ENCODE measurements at places on chromosomes 7 and 10.
A peak's percentile ranks its signal among the peaks of the same experiment; 100 is the strongest.

DNA sequence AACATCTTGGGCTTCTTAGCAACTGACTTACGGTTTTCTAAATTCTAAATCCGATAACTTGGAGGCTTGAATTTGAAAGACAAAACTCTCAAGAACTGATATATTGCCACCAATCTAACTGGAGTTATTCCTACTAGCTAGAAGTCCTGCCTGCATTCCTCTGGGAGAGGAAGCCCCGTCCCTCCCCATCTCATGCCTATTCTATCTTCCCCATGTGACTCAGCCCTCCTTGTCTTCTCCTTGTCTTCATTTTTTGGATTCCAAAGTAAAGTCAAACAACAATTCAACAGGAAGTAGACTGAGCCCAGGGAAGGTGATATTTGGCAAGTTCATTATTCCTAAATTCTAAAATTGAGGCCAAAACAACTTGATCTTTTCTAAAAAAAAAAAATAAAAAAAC, 587.7 kb downstream of the KCNMA1 start:
- no peak for DNase-seq

DNA sequence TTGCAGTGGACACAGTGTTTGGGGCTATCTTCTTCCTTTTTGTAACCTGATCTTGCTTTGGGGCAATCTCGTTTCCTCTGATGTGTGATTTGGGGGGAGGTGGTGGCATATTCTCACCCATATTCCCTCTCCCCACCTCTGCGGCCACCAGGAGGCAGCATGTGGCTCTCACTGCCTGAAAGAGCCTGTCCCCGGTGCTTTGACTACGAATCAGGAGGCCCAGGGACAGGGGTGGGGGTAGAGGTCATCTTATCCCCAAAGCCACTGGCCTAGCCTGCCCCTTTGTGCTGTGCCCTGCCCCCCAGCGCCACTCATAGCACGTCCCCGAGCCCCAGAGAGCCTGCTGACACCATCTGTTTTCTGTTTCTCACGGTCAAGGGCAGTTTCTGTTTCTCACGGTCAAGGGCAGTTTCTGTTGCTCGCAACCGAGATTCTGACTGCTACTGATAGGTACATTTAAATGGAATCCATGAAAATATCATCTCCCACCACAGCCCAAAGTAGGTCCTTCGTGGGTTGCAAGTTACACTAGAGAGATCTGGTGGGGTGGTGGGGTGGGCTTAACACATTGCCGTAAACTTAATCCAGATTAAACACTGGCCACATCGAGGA, 28.2 kb downstream of the PHYH start:
- DNase-seq = peak; percentile 28

- no peak for DNase-seq
These were observed 5.2 kb downstream of the ZNF655 start for GRCh38 chr7:99563650-99564049.

- DNase-seq = no peak
These were observed 3.0 kb downstream of the BUB3 start for GRCh38 chr10:123157210-123157609.

DNA sequence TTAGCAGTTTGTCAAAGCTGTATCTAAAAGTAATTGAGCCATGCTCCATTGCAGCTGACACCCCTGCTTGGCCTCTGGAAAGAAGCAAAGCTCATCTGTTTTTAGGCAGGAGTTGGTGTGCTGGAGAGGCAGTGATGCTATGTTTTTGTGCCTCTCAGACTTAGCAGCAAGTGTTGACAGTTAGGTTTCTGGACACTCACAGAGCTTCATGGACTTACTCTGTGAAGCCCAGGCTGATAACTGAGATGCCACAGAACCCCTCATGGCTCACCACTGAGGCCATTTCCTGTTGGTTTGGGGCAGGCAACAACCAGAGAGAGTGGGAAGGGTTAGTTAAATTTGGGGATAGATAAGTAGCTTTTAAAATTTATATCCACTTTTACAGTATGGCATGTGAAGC, 59.8 kb downstream of the BTAF1 start:
- no peak for DNase-seq

GRCh38 chr7:55690-56248, 136.6 kb upstream of the FAM20C start:
- DNase-seq = no peak

DNA sequence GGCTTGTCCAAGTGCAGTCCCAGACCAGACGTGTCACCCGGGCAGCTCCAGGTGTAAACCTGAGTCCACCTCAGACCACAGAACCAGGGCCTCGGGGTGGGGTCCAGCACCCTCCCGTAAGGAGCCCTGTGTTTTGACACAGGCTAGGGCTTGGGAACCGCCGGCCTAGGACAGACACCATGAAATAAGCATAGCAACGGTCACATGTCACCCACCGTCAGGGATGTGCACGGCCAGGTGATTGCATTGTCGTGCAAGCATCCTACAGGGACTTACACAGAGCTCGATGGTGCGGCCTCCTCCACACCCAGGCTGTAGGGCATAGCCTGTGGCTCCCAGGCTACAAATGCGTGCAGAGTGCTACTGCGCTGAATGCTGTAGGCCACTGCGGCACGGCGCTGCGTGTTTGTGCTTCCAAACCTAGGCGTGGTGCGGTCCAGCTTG, 10.6 kb downstream of the ZFAND2A start:
- DNase-seq = no peak

DNA sequence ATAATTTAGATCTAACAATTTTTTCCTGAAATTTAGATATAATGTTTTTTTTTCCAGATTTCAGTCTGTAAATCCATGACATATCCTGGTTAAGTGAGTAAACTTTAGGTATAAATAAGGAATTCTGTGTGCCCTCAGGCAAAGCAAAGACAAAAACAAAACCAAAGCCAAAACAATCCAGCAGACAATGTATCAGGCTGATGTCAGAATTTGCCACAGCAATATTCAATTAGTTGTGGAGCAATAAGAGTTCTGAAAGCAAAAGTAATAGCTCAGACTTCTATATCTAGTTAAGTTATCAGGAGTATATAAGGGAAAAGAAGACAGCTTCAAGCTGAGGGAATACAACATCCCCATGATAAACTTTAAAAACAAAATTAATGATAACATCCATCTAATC, 82.0 kb downstream of the MKX start:
- no peak for DNase-seq

GRCh38 chr10:78474743-78475142, 441.1 kb downstream of the RPS24 start:
- DNase-seq = no peak

DNA sequence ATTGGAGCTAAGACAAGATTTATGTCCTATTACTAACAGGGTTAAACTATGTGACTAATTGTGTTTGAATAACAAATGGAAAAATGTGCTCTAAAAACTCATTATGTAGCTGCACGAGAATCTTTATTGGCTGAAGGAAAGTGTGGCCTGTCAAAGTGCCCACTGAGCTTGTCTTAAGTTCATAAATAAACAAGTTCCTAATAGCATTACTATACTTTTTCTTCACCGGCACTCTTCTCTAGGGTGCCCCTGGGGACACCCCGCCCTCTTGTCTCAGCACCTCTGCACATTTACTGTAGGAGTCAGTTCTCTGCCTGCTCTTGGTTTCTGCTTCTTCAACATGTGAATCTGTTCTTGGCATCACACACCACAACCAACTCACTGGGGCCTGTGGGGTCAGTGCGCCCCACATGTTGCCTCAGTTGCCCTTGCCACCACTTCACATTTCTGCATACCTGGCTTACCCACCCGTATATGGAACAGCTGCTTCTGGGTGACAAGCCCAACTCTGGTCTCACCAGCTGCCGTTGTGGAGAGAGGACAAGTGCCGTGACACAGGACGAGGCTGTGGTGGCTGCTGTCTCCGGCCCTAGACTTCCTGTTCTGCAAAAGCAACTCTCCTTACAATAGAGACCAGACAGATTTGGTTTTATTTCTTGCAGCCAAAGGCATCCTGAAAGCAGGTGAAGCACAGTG, 96.3 kb upstream of the DDC start:
- no peak for DNase-seq

GRCh38 chr10:77669892-77670291, 32.3 kb upstream of the KCNMA1 start:
- no peak for DNase-seq

- no peak for DNase-seq
These were observed 134.2 kb upstream of the TEX47 start for GRCh38 chr7:88929719-88930118.

- no peak for DNase-seq
These were observed 91.1 kb upstream of the CARD11 start for GRCh38 chr7:3134745-3135144.

DNA sequence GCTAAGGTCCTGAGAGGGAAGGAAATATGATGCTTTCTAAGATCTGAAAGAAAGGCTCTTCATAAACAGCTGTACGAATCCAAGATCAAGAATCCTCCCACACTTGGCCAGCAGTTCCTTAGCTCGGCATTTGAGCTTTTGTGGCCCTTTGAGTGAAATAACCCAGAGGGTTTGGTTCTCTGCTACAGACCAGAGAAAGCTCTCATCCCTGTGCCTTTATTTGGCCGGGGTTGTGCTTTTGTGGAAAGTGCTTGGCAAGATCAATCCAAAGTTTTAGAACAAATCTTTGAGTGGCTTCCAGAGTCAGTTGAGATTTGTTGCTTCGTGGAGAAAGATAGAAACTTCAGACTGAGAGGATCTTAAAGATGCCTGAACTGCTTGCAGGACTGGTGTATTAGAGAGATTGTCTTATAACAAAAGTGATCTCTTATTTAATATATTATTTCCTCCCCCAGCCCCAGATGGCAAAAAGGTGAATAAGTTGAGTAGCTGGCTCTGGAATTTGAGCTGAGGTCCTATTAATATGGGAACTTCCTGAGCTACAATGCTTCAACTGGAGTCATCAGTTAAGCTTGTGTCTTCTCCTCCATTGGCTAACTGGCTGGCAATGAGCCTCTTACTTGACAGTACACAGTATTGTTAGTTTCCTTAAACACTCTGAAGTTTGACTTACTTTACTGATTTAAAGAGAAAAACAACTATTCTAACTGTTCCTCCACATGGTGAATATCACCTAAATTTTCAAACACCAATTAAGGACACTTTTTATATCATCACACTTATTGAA, 687.3 kb downstream of the MAGI2 start:
- no peak for DNase-seq

GRCh38 chr10:103584216-103585010, 90.9 kb downstream of the NEURL1 start:
- DNase-seq = peak; percentile 56

- DNase-seq = no peak
These were observed 75.6 kb upstream of the DDC start for GRCh38 chr7:50640779-50641178.

GRCh38 chr10:50982989-50983388, 91.3 kb upstream of the PRKG1 start:
- DNase-seq = no peak

GRCh38 chr7:81902536-81902935, 132.7 kb upstream of the HGF start:
- no peak for DNase-seq

DNA sequence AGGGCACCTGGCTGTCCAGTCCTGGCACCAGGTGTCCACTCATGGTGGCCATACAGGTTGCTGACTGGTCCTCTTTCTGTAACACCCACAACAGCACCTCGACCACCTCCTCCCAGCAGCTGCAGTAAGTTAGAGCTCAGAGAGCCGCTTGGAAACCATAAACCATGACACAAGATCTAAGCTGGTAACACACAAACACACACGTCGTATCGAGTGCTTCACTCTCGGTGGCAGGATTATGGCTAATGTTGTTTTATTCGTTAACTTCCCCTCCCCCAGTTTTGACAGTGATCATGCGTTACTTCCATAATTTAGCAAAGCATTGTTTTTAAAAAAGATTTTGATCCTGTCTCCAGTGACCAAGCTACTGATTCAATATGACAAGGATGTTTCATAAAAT, 59.7 kb downstream of the CAMK2B start:
- no peak for DNase-seq

GRCh38 chr10:120022357-120022756, 129.8 kb downstream of the SEC23IP start:
- DNase-seq = no peak

GRCh38 chr7:42085531-42085930, 151.5 kb downstream of the GLI3 start:
- no peak for DNase-seq

DNA sequence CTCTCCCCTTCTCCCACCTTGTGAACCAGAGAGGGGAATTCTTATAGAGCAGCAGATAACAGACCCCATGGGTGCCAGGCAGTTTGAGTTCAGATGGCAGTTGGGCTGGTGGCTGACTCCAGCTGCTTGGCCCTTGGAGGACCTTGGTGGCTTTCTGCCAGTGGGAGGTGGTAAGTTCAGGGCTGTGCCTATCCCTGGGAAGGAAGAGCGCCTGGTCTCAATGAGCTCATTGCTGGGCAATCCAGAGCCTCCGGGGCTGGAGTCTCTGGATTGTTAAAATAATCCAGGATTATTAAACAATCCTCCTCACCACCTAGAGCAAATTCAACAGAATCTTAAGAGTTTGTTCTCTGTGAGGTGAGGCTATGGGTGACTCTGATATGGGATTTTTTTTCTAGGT, 105.2 kb downstream of the FANK1 start:
- DNase-seq = no peak

GRCh38 chr10:79067241-79068202, 1.2 kb upstream of the ZMIZ1 start:
- peak; percentile 83 for DNase-seq

DNA sequence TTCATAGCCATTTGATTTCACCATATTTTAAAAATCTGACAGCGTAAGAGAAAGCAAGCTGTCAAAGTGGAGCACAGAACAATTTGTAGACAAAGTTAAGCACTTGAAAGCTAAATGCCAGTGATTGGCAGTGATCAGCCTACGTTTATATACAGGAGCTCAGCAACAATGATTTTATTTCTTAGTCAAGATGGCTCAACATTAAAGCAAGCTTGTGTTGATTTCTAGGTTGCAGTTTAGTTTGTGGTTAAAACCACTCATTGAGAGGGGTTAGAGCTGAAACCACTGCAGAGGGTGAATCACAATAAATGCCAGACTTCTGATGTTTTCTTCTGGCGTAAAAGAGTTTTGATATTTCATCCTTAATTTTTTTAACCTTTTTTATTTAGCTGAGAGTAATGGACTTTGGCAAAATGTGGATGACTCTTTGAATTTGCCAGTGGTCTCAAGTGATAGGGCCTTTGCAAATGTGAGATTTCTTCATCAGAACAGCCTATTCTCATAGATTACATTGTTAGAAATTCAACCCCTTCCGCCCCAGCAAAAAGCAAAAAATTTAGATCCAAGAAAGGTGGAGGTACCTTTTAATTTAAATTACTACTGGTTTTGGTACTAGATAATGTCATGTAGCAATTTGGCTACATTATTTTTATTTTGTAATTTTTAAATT, 73.8 kb downstream of the SHOC2 start:
- DNase-seq = no peak

DNA sequence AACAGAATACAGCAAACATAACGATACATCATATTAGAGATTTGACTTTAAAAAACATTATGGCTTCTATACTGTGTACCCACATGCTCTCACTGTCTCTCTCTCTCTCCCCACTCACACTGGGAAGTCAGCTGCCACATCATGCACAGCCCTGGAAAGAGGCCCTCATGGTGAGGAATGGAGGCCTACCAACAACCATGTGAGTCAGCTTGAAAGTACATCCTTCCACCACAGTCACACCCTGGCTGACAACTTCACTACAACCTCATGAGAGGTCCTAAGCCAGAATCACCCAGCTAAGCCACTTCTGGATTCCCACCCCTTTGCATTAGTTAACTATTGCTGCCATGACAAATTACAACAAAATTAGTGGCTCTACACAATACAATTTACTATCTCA, 23.3 kb upstream of the GPR22 start:
- DNase-seq = no peak
